Hematopoietic multipotent progenitor cell treated with erythropoietin and hydrocortisone succinate and interleukin-3 and kit ligand, for 15 days (in vitro differentiated cells): ENCODE measurements at places on chromosomes 16 and 17.

DNA sequence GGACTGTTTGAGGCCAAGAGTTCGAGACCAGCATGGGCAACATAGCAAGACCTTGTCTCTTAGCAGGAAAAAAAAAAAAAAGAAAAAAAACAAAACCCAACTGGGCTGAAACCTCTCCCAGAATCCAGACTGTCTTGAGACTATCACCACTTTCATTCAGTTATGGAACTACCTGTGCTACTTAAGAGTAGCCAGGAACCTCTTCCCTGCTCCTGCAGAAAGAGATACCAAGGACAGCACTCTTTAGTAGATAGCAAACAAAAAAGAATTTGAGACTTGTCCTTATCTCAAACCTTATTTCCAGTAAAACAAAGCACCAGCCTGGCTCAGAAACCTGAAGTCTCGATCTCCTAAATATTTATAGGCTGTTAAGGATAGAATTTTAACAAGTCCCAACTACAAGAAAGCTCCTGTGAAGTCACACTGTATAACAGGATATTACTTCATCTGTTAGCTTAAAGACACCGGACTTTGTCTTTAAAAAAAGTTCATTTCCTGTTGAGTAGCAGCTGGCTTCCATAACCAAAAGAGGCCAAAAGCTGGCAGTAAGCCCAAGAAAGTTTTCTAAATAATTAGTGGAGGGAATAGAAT, 5.1 kb downstream of the CDR2 start:
- DNase-seq, result no peak

GRCh38 chr17:9270921-9271320, 249.6 kb downstream of the NTN1 start:
- DNase-seq, result no peak

- DNase-seq, result no peak
These were observed 111.7 kb upstream of the FOXF1 start for GRCh38 chr16:86398622-86399021.

DNA sequence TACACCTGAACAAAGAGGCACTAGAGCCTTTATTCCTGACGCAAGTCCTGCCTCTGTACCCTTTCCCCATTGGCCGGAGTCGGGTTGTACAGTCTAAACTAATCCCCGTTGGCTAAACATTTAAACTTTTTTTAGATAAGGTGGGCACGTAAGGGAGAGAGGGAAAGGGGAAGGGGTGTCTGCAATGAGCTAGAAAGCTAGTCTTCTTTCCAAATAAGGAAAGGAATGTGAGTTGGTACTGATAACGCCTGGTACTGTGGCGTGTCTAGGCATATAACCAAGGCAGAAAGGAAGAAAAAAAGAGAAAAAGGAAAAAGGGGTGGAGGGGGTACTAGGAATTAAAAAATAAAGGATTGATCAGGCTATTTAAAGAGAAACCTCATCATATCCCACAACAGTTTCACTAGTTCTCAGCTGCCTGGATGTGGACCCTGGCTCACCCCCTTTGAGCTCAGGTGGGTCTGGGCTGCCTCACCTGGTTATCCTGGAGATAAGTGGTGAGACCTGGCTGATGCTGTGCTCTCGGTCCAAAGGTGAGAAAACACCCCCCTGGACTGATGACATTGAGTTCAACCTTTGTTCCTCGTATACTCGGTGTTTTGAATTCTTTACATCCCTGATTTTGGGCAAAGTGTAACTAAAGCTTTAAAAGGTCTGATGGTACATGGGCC, 90.9 kb upstream of the EEF2KMT start:
- DNase-seq, result no peak

DNA sequence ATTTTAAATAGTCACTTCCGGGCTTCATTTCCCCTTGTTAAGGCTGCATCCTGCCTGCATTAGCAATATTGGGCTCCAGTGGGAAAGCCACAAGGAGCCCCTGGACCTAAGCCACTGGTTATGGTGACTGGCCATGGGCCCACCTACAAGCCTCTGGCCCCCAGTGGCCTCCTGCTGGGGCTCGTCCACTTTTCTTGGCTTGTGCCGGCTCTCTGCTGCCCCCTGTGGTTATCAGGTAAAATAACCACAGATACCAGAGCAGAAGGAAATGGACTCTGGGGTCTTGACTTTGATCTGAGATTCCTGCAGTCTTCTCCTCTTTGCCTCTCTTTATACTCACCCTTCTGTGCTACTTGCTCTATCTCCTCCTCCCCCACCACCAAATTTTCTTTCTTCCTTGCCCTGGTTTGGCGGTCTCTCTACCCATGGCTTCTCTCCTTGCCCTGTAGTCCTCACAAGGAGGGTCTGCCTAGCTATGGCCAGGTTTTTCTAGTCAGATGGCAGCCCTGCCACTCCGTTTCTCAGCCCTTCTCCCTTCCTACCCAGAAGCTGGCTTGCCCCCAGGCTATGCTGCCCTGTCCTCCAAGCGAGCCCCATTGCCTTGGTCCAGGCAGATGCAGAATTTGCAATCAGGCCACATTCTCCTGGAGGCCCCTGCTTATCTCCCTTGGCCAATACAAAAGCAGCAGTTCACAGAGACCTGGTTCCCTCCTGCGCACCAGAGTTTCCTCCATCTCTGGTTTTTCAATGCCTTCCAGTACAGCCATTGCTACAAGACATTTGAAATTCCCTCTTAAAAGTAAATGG, 82.9 kb upstream of the RCVRN start:
- DNase-seq, result peak; percentile 37

DNA sequence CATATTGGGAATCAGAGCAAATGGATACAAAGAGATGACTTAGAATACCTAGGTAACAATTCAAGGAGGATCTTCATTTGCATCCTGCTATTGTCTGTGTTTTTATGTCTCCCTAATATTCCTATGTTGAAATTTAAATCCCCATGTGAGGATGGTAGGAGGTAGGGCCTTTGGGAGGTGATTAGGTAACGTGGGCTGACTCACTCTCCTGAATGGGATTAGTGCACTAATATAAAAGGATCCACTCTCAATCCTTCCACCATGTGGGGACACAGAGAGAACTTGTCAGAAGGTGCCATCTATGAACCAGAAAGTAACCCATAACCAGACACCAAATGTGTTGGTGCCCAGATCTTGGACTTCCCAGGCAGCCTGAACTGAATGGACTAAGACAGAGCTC, 83.4 kb downstream of the CDH8 start:
- no peak for DNase-seq

GRCh38 chr16:74695450-74696422, 4.9 kb downstream of the MLKL start:
- peak; percentile 83 for DNase-seq

GRCh38 chr17:73976147-73976546, 227.3 kb upstream of the RPL38 start:
- DNase-seq, result no peak

DNA sequence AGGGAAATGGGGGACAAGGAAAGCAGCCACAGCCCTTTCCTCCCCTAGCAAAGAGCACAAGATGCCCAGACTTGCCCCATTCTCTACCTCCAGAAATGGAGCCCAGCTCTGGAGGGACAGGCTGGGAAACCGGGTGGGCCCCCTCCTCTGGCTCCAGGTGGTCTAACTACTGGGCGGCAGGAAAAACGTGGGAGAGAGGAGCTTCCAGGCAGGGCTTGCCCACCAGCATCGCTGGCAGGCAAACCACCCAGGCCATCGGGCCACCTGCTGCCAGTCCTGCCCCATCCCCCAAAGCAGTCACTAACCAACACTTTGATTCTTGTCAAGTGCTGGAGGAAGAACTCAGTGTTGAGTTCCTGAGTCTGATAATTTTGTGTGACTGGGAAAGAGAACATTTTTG, 15.6 kb downstream of the ANKS3 start:
- DNase-seq, result no peak

GRCh38 chr16:77974883-77975282, 47.5 kb upstream of the CLEC3A start:
- DNase-seq, result no peak

DNA sequence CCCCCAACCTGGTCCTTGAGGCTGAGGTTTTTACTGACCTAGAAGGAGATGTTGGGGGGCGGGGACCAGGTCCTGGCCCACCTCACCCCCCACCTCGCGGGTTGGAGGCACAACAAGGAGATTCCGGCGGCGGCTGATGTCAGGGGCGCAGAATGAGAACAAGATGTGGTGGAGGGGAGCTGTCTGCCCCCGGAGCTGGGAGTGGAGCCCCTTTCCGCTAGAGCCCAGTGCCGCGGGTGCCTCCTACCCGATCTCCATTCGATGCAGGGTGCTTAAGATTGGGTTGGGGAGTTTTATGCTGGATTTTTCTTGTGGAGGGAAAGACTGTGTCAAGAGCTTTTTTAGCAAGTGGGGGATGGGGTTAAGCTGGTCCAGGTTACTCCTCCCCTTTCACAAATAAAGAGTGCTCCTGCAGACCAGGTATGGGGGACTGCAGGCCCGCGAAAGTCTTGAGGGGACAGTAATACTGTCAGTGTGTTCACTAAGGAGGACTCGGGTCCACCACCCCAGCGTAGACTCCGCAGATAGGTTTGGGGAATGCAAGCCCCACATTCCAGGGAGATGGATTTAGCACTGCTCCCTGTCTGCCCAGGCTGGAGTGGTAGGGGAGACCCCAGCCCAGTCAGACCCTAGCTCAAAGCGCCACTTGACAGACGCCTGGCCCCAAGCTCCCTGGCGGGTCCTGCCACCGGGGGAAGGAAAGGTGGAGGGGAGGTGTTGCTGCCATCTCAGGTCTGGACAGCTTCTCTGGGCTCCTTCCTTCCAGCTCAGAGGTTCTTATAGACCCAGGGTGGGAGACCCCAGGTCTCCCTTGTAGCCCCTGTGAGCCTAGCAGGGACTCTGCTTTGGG, 2.0 kb downstream of the CACNA1G start:
- DNase-seq, result no peak

- peak; percentile 39 for DNase-seq
These were observed 528 bp downstream of the HAGHL start for GRCh38 chr16:727291-727977.

DNA sequence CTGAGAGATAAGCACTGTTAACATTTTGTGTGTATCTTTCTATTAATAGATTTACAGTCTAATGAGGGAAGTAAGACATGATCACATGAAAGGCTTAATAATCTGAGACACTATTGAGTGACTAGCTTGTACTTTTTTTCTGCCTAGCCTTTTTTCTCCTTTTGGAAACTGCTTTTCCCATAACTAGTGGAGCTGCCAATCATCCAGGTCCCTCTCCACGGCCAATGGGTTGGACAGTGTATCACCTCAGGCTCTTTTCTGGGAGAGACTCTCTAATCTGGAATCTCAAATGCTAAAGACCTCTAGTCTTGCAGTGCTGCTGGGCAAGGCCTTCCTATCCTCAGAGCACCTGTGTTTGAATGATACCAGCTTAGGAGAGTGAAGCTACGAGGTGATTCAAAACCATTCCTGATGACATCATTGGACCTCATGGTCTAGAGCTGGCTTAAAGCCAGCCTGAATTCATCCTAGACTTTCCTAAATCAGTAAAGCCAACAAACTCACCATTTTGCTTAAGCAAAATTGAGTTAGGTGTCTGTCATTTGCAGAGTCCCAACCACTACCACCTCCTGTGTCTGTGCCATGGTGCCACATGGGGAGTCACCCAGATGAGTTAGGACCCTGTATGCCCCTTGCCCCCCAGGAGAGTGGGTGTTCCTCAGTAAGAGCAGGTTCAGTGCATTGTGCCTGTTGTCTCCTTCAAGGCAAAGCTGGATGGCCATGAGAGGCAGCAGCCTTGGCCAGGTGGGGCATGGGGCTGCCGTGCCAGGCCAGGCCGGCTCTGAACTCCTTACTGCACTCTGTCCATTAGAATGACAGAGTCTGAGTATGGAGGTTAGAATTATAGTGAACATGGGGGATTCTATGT, 62.9 kb downstream of the SPECC1 start:
- DNase-seq, result peak; percentile 18

DNA sequence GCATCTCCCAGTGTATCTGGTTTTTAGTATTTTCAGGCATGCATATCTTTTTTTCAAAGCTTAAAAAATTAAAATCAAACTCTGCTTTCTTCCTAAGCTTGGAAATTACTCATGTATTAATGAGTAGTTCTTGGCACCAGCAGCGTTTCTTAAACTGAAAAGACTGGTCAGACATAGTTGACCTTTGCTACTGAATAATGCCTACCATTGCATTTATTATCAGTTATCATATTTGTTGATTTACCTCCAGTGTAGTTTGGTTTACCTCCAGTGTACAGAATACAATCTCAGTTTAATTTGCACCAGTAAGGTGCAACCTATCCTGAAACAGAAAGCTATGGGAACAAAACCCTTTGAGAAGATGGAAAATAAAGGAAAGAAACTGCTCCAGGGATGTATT, 34.5 kb upstream of the EVI2A start:
- no peak for DNase-seq

GRCh38 chr17:16977932-16978331, 6.0 kb upstream of the TNFRSF13B start:
- DNase-seq, result no peak

- DNase-seq, result no peak
These were observed 135.5 kb upstream of the MYOCD start for GRCh38 chr17:12530161-12530560.

DNA sequence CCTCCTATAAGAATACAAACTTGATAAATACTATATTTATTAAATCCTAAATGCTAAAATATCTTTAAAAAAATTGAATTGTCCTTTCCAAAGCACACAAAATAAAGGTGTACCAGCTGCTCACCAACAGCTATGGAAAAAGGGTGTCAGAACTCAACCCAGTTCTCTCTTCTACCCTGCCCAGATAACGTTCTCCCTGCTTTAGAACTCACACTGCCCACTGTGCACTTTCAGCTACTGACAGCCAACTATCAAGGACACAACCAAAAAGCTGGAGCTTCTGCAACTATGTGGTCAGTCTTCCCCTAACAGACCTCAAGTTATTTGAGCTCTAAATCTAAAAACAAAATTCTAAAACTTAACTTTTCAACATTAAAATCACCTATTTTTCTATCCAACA, 13.7 kb downstream of the AP1G1 start:
- DNase-seq, result no peak

GRCh38 chr17:82494236-82495055, 25.1 kb upstream of the FOXK2 start:
- peak; percentile 83 for DNase-seq

GRCh38 chr17:15287538-15288267, 22.6 kb upstream of the PMP22 start:
- DNase-seq, result no peak

GRCh38 chr17:15233022-15233805, 31.9 kb downstream of the PMP22 start:
- DNase-seq, result peak; percentile 31

- DNase-seq, result no peak
These were observed 21.1 kb downstream of the STH start for GRCh38 chr17:46020023-46020761.
